Activated T-cell treated with anti-CD3 and anti-CD28 coated beads, Interleukin-2, amount 50 U/mL, for 1 hour (primary cell): ENCODE measurements at places on chromosomes 11 and 22.

- DNase-seq = no peak
These were observed 80.6 kb downstream of the DENND5A start for GRCh38 chr11:9184516-9184915.

- DNase-seq = no peak
These were observed 62.6 kb downstream of the PRCP start for GRCh38 chr11:82837650-82838049.

- no peak for DNase-seq
These were observed 61.3 kb downstream of the IGLL5 start for GRCh38 chr22:22948651-22949571.

DNA sequence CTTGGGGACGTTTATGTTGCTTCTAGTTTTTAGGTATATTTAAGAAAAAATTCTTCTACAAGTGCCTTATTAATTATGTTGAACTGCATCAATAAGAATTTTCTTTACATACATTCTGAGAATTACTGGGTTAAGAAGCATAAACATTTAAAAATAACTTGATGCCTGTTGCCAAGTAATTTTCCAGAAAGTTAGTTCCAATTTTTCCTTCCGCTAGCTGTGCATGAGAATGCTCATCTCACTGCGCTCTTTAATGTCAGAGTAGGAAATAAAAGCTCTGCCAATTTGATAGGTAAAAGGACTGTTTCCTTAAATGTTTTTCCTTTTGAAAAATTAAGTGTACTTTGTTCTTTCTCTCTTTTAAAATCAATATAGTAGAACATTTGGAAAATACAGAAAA, 113.1 kb upstream of the ZBED5 start:
- no peak for DNase-seq

DNA sequence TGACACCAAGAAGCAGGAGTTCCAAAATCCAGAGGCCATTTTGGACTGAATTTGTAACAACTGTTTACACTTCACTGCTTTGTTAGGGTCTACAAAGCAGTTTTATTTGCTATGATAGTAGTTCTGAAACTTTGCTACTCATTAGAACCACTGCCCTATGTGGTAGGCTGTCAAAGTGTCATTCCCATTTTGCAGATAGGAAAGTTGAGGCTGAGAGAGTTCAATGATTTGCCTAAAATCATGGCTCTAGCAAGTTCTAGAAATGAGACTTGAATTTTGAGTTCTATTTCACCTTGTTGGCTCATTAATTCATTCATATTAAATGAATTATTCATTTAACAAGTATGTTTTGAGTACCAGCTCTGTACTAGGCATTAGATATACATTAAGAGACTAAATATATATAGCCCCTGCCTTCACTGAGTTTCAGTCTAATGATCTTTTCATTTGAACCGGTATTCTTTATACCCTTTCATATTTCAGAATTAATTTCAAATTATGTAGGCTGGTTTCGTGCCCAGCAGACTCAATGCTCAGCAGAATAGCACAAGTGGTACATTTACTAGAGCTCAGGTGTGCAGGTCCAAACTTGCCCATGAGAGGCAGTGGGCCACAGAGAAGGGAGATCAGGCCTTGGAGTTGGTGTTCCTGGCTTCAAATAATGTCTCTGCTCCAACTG, 93.5 kb downstream of the ME3 start:
- no peak for DNase-seq

DNA sequence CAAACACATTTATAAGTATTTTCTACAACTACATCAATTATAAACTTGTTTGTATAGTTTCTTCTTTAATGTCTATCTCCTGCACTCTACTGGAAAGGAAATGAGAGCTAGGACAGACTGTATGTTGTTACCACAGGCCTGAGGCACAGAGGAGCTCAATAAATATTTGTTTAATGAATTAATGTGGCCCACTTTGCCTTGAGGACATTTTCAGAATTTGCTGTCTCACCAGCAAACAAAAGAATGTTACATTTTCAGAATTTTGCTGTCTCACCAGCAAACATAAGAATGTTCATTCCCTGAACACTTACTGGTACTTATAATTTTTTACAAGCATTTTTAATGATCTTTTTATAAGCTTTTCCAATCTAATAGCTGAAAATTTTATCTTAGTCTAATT, 41.9 kb upstream of the WNT7B start:
- DNase-seq = no peak

- peak; percentile 14 for DNase-seq
These were observed 67.5 kb downstream of the MED15 start for GRCh38 chr22:20574920-20575353.
